Ureter (tissue), 1 donor: ENCODE measurements at places on chromosomes 1 and 21.

DNA sequence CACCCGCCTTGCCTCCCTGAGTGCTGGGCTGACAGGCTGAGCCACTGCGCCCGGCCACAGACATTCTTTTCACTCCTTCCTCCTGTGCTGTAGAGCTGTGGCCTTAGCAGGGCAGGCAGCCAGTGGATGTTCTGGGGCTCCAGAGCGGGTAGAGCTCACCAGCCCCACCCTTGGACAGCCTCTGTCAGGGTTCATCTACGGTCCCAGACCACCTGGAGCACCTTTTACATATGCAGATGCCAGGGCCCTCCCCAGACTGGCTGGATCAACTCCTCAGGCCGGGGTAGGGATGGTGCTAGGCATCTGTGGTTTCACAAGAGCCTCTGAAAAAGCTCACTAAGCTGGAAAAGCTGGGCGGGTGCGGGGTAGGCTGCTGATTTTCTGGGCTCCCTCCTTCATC, 4.6 kb downstream of the ATP13A2 start:
- no peak for DNase-seq

- DNase-seq: no peak
These were observed 58.5 kb downstream of the FOXO6 start for GRCh38 chr1:41419584-41420295.

DNA sequence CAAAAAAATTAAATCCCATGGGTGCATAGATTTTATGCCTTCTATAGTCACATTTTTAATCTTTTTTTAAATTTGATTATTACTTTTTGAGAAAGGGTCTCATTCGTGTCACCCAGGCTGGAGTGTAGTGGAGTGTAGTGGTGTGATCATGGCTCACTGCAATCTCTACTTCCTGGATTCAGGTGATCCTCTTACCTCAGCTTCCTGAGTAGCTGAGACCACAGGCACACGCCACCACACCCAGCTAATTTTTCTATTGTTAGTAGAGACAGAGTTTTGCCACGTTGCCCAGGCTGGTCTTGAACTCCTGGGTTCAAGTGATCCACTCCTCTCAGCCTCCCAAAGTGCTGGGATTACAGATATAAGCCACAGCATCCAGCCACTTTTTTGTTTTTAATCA, 10.4 kb downstream of the CBR3 start:
- DNase-seq: no peak

DNA sequence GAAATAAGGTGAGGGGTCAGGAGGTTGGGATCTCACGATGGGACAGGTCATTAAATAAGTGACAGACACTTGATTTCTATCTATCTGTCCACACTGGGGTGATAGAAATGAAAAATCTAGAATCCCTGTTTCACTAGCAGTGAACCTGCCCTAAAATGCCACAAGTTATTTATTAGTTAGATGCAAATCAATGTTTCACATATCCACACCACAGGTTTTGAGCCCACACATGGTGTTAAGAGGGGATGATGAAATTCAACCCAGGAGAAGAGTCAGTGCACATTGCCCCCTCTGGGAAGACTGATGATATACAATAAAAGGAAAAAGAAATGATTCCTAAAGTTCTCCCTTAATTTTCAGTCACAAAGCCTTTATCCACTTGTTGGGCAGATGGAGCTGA, 10.1 kb upstream of the NTPCR start:
- no peak for DNase-seq

- DNase-seq: no peak
These were observed 30.5 kb upstream of the FASLG start for GRCh38 chr1:172628401-172628800.

DNA sequence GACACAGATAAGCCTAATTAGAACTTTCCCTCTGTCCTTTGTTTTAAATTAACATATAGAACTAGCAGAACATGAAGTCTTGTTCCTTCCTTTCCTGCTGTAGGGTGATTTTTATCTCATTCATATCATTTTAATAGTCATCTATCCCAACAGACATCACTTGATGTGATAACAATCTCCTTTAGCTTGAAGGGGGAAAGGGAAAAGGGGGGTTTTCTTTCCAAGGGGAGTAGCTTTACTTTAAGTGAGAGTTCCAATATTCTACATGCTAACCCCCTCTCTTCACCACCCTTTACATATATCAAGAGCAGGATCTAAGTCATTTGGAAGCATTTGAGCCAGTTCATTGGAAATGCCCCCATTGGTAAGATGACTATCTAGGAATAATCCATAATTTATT, 241.9 kb downstream of the HHIPL2 start:
- no peak for DNase-seq

DNA sequence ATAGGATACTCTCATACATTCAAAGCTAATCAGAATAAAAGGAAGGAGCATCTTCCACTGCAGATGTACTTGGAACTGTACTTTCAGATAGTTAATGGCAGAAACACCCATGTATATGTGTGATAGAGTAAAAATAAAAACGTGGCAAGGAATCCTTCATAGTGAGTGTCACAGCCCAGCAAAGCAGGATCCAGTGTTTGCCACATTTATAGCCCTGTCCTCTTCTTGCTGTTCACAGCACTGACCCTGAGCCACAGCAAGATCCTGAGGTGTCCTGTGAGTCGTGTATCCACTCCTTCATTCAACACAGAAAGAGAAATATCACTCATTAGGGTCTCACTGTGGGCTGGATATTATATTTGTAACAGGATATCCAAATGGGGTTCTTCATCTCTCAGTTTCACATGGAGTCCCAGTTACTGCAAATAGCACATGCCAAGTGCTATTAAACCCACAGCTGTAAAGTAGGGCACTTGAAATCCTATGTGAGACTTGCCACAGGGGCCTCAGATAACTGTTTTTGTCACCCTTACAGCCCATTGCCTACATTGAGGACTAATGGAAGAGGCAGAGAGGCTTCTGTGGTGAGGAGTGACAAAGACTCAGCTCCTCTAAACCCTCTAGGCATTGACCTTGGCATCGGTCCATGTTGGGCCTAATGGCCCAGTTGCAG, 41.3 kb downstream of the CYP2J2 start:
- no peak for DNase-seq

DNA sequence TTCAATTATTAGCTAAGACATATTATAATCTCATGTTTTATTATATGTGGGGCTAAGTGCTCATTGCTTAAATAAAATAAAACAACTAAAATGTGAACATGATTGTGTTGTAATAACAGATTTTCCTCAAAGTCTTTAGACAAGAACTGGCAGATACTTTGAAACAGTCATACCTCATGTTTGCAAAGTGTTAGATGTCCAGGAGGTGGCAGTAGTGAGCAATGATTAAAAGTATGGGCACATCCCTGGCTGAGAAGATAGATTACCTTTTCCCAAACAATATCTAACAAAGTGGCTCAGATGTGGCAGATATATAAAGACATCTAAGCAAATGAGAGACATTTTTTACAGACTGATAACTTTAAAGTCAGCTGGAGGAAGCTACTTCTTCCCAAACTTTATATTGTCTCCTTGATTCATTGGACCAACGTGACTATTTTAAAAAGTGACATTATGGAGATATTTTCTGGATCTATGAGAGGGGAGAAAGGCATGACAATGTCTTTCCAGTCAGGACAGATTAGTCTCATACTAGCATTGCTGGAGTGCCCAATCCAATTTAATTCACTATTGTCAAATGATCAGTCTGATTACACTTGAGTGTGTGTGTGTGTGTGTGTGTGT, 269.8 kb downstream of the S1PR1 start:
- no peak for DNase-seq

GRCh38 chr1:38516560-38516959, 343.0 kb downstream of the RRAGC start:
- no peak for DNase-seq

- DNase-seq: peak; percentile 50
These were observed 150.8 kb downstream of the MAST2 start for GRCh38 chr1:45953934-45954847.

GRCh38 chr1:206833106-206833680, 32.2 kb upstream of the IL20 start:
- no peak for DNase-seq

DNA sequence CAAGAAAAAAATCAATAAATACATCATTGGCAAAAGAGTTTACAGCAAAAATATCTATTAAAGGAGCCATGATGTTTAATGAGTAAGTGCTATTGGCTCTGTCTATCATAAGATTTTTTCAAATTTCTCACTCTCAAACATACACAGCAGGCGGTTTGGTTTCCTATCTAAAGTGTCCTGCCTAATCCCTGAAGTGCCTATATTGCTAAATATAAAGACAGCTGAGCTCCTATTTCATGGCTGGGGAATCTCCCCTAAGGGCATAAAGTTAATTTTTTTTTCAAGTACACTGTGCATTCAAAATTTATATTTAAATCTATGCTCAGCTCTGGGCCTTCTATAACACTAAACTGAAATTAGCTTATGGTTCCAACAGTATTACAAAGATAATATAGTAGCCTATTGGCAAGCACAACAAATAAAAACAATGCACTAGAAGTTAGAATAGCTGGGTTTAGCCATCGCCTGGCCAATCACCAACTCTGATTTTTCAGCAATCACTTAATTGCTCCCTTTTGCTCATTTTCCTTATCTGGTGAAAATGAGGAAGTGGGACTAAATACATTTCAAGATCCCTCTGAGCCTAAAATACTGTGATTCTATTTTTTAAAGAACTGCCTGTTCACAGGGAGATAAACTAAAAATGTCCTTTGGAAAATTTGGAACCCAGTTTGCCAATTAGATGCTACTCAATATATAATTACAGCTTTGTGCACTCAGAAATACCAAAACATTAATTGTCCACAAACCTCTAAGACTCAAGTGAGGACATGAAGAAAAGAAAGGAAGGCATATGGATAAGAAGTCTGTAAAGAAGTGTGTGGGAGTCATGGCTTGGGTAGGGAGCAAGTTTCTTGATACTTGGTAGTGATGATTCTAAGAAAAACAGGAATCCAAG, 62.5 kb downstream of the WDR64 start:
- DNase-seq: no peak

DNA sequence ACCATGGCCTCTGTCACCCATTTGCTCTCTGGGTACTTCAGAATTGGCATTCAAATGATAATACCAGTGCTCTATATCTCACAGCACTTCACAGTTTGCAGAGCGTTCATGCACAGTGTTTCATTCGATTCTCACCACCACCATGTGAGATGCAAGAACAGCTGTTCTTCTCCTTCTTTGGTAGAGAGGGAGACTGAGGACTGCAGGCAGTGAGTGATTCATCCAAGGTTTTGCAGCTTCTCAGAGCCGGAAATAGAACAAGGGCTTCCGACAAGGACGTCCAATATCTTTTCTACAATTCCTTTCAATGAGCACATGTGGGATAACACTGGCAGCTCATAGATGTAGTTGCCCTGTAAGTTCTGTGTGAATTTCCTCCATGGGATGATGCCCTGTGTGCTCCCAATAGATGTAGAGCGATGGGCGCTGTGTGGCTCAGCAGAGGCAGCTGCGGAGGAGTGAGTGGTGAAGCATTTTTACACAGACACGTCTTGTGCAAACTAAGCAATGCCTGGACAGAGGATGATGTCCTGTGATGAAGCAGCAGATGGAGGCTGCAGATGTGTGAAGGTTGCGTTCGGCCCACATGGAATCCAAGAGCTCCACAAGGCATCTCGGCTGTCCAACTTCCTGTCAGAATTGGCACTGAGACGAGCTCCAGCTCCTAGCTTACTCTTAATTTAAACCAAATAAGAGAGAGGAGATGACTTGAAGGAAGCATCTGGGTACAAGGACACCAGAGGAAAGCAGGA, 24.9 kb downstream of the MT1HL1 start:
- DNase-seq: no peak

GRCh38 chr1:226596531-226597165, 48.1 kb downstream of the STUM start:
- DNase-seq: no peak

GRCh38 chr1:65791801-65792668, 660 bp upstream of the PDE4B start:
- DNase-seq: no peak

DNA sequence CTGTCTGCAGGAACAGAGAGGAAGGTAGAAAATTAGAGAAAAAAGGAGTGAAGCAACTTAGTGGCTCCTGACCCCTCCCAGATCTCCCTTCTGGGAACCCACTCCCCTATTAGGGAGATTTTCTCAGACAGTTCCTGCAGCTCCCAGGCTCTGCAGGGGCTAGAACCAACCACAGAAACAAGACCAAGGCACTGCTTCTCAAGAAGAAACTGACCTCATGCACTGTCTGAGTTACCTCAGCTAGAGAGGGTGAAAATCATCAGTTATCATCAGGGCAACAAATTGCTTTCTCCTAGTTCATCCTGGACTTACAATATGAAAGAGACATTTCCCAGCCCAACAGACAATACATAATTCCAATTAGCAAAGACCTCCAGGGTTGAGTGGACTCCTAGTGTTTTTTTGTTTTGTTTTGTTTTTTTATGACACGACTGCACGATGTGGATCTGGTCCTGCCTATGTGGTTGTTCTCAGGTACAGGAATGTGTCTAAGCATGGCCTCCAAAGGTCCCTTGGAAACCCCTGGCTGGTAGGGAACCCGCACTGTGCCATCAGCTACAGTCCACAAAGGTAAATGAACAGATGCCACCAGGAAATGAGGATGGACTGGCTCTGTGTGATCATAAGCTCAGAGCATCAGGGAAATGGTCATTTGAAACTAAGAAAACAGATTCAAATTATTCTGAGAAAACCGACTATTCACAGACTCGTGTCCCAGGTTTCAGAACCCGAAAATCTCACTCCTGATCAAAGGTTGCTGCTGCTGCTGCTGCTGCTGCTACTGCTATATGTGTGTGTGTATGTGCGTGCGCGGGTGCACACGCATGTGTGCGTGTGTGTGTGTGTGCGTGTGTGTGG, 65.3 kb downstream of the LAMC2 start:
- no peak for DNase-seq

GRCh38 chr1:66266350-66266749, 267.6 kb upstream of the SGIP1 start:
- no peak for DNase-seq

GRCh38 chr1:111214074-111214801, 13.3 kb upstream of the CHI3L2 start:
- DNase-seq: no peak

DNA sequence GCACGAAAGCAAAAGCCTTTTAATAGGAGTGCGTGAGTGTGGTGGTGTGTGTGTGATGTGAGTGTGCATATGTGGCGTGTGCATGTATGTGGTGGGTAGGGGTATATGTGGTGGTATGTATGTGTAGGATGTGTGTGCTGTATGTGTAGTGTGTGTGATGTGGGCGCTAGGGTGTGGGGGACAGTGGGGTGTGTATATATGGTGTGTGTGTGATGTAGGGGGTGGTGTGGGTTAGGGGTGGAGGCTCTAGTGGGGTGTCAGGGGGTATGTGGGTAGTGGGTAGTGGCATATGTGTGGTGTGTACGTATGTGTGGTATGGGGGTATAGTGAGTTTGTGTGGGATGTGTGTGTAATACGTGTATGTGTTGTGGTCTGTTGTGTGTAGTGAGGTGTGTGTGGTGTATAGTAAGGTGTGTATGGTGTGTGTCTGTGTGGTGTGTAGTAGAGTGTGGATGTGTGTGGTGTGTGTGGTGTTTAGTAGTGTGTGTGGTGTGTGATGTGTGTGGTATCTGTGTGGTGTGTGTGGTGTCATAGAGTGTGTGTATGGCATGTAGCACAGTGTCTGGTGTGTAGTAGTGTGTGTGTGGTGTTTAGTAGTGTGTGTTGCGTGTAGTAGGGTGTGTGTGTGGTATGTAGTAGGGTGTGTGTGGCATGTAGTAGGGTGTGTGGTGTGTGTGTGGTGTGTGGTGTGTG, 86.0 kb downstream of the SYT2 start:
- no peak for DNase-seq

GRCh38 chr1:208835781-208836180, 591.6 kb upstream of the PLXNA2 start:
- DNase-seq: no peak

GRCh38 chr1:177476676-177477075, 305.9 kb downstream of the BRINP2 start:
- no peak for DNase-seq

GRCh38 chr1:163440090-163440489, 118.3 kb downstream of the NUF2 start:
- no peak for DNase-seq
